Fibroblast of skin of right biceps (primary cell): ENCODE measurements at places on chromosomes 1 and 21.
A peak's percentile ranks its signal among the peaks of the same experiment; 100 is the strongest.

GRCh38 chr21:30714946-30715345 lies 3.6 kb downstream of the KRTAP21-3 start:
- DNase-seq: peak; percentile 59

DNA sequence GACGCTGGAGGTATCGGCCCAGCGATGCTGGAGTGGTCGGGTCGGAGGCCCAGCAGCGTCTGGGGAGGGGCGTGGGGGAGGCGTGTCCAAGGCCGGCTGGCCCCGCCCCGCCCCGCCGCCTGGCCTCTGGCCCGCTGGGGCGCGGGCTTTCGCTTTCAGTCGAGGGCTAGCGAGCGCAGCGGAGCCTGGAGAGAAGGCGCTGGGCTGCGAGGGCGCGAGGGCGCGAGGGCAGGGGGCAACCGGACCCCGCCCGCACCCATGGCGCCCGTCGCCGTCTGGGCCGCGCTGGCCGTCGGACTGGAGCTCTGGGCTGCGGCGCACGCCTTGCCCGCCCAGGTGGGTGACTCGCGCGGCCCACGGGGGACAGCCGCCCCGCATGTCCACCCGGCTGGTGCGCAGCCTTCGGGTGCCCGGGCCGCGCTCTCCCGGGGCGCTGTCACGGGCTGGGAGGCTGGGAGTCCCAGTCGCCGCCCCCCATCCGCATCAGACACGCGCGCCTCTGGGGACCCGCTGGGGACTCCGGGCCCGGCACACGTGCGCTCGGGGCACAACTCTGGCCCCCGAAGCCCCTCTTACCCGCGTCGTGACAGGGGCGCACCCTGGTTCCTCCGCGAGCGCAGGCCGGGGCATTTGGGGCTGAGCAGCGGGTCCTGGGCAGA lies at the start of gene TNFRSF1B:
Gene TNFRSF1B (plus strand): TSS at position 158 of the 659 bp plus-strand sequence. CDS start 101 bp downstream, at position 259.
- DNase-seq: peak; percentile 22

DNA sequence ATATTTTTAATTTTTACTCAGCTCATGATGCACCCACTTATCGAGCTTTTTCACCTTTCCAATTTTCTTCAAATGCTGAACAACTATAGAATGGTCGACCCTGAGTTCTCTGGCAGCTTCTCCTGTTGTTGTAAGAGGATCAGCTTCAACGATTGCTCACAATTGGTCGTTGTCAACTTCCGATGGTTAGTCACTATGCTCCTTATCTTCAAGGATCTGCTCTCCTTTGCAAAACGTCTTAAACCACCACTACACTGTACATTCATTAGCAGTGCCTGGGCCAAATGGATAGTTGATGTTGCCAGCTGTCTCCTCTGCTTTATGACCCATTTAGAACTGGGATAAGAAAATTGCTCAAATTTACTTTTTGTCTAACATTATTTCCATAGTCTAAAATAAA lies 385.9 kb upstream of the LYPLAL1 start:
- DNase-seq: no peak

- DNase-seq: no peak
These were observed 258.7 kb downstream of the AGBL4 start for GRCh38 chr1:49765034-49765433.

DNA sequence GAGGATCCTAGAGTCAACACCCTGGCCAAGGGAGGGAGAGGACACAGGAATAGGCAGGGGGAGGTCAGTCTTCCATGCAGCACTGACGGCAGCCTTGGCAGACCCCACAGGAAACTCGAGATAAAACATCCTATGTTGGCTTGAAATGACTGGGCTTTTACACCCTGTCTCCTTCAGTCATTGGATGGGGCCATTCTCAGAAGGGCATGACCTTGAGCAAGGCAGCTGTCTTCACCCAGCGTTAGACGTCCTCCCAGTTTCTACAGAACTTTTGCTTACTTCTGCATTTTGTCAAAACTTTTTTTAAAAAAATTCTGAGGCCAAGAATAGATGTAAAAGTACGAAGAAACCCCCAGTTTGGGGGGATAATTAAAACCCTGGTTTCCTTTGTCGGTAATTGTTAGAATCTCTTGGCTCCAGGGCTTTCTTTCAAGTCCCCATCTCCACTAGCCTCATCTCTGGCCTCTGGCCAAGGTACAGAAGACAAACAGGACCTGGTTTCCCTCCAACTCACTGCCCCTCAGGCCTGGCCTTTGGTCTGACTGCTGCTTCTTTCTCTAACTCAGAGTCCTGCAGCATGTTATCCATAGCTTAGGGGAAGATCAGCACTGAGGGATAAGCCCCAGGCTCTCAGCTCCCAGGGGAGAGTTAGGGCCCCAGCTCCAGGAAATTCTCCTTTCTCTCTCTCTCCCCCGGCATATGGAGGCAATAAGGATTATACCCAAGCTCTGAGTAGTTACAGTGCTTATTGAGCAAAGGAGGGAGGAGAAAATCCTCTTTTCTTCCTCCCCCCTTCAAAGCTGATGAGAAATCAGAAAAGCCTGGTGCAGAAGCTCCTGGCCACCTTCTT lies 51.6 kb upstream of the KCND3 start:
- no peak for DNase-seq

- no peak for DNase-seq
These were observed 13.7 kb downstream of the ACTRT2 start for GRCh38 chr1:3034728-3035562.
